Foreskin keratinocyte (primary cell): ENCODE measurements at places on chromosomes 4 and X.

GRCh38 chr4:17163156-17163771 is 264.8 kb upstream of the LDB2 start:
- DNase-seq = no peak

DNA sequence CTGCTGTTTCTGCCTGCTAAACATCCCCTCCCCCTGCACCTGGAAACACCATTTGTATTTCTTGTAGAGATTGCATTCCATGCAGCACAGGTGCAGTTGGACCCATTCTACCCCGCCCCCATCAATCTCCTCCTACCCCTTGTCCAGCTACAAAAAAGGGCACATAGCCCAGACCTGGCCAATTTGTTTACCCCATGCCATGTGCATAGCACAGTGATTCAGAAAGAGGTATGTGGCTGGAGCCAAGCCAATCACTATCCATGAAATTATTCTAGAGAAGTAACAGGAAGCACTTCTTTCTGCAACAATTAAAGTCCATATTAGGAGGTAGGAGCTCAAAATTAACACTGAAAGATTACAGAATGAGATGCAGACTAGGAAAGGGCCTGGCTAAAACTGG is 20.2 kb upstream of the TMEM184C start:
- peak; percentile 45 for DNase-seq

- DNase-seq = no peak
These were observed 105.9 kb downstream of the COL4A6 start for GRCh38 chrX:108332281-108332680.

DNA sequence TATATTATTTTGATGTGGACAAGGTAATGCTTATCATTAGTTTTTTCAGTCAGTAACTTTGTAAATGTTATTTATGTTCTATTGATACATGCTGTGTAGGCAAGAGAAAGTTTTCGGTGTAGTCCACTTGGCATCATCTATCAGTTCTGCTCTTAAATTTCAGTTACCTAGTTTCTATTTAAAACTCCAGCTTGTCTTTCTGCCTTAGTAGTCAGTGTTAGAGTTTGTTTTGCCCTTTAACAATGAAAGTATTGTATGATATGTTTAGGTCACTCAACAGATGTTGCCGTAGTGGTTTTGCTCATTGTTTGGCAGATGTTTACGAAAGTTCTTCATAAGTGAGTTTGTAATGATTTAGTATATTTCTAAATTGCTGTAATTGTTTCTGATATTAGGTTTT is 34.9 kb upstream of the FHDC1 start:
- DNase-seq = no peak

GRCh38 chr4:38979511-38980230 is 52.5 kb downstream of the TMEM156 start:
- no peak for DNase-seq

GRCh38 chr4:132479543-132479942 is 669.6 kb upstream of the PCDH10 start:
- no peak for DNase-seq

GRCh38 chr4:187235456-187236170 is 512.0 kb upstream of the FAT1 start:
- DNase-seq = no peak

DNA sequence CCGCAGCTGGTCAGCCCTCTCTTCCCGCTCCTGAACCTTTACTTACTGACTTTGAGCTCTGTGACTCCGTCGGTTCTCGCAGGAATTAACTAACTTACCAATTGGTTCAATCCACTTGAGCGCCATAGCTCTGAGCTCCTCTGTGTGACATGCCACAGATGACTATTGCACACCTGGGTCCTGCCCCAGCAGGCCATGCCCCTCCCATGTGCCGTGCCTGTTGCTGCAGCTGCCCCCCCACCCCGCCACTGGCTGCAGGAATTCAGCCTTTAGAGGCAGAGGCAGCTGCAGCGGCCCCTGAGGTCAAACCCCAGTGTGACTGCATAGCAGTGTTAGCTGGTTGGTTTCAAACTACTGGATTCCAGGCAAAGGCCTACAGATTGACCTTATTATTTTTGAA is 70.6 kb downstream of the MTMR1 start:
- no peak for DNase-seq

GRCh38 chr4:89400287-89401035 is 92.9 kb upstream of the GPRIN3 start:
- DNase-seq = no peak

DNA sequence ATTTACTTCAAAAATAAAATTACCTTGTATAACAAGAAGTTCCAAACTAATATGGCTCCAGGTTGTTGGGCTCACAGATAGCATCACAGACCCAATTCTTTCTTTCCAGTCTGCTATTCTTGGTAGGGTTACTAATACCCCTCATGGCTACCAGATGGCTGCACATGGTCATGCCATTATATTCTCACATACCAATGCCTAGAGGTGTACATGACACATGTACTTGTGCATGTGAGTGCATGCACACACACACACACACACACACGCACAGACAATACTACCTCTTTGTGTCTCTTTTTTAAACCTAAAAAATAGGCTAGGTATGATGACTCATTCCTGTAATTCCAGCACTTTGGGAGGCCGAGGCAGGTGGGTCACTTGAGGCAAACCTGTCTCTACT is 31.1 kb downstream of the FBXO8 start:
- DNase-seq = peak; percentile 83

DNA sequence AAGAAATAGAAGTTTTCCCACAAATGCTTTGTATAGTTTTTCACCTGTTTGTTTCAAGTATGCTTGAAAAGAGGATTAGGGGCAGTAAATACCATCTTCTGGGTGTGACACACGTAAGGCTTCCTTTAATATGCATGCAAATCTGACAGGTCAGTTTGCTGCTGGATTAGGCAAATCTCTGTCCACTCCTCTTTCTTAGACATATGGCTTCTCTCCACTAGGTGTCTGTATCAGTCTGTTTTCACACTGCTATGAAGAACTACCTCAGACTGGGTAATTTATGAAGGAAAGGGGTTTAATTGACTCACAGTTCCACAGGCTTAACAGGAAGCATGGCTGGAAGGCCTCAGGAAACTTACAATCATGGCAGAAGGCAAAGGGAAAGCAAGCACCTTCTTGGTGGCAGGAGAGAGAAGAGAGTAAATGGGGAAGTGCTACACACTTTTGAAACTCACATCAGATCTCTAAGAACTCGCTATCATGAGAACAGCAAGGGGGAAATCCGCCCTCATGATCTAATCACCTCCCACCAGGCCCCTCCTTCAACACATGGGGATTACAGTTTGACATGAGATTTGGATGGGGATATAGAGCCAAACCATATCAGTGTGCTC is 66.9 kb downstream of the TAB3 start:
- DNase-seq = no peak

DNA sequence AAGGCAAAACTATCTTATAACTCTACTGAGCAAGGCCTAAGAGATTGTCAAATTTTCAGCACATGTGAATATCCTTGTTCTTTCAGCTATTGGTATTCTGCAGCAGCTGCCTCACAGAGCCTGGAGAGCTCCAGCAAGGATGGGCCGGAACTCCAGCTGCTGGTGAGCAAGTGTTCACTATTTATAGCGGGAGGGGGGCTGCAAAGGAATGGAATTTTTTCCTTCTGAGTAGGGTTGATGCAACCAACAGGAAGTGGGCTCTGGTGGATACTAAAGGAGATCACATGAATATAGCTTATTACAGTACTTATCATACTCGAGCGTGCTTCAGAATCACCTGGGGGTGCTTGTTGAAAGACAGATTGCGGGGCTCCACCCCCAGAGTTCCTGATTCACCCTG is 20.2 kb upstream of the SETD7 start:
- DNase-seq = no peak

- DNase-seq = no peak
These were observed 637.8 kb downstream of the BCOR start for GRCh38 chrX:39459952-39460351.

GRCh38 chr4:96465834-96466233 is 625.9 kb downstream of the PDHA2 start:
- no peak for DNase-seq

GRCh38 chrX:82070948-82071347 is 869.0 kb downstream of the SH3BGRL start:
- DNase-seq = no peak

DNA sequence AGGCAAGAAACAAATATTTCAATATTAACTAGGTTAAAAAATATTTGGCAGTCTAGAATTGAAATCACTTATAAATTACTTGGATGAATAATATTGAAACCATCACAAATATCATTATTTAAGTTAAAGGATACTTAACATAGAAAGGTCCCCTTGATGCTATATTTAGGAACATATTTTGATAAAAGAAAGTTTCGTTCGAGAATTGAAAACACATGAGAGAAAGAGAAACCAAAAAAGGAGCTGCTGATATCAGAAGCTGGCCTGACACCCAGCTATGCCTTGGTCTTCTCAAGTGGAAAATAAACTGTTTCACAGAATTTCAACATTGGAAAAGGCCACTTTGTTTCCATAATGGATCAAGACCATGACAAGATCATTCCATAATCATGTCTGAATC is 762.4 kb downstream of the DMD start:
- DNase-seq = no peak

GRCh38 chrX:132958091-132958703 is at the start of gene HS6ST2:
HS6ST2 (minus strand) TSS chrX:132958629.
- no peak for DNase-seq

DNA sequence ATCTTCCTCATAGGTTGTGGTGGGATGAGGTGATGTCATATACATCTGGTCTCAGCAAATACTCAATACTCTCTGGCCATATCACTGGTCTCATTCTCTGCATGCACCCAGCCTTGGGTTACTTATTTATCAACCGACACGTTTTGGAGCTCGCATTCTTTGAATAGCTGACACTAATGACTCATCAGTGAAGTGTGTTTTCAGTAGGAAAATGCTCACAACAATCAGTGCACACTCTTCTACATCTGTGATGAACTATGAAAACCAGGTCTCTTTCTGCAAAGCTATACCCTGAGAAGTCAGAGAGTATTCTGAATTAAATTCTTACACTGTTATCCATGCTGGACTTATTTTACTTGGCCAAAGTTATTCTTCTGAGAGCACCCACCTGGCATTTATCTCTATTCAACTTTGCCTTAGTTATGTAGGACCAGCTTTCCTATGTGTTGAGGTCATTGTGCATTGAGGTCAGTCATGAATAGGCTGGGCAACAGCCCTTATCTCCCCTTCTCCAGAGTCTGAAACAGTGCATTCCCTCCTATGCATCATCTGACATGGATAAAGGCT is 58.7 kb upstream of the DHX15 start:
- DNase-seq = no peak

- no peak for DNase-seq
These were observed 30.8 kb upstream of the CD40LG start for GRCh38 chrX:136616987-136617685.

DNA sequence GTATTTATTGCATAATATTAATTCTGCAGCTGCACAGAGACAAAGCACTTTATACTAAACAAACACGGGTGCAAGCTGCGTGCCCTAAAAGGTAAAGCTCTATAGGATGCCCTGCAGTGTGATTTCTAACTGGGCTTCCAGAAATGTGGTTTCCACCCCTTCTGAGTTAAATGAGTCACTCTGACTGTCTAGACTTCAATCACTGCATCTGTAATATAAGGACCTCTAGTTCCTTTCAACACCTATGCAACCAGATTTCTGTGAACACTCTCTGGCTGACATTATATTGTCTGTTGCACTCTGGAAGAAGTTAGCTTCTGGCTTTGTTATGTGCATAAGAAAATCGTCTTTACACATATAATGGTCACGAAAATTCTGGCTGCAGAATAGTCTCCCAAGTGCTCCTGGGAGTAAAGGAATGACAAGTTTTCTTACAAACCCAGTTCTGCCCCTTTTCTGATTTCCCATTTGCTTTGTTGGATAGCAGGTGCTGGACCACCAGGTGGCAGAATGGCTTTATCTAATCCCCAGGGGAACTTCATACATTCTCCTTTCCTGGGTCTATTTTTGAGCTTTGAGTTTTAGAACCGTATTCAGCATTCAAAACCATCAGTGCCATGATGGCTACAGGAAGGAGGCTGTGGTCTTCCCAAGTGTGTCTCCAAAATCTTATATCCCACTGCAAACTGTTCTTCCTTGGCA is 842.2 kb downstream of the STIM2 start:
- DNase-seq = peak; percentile 52

DNA sequence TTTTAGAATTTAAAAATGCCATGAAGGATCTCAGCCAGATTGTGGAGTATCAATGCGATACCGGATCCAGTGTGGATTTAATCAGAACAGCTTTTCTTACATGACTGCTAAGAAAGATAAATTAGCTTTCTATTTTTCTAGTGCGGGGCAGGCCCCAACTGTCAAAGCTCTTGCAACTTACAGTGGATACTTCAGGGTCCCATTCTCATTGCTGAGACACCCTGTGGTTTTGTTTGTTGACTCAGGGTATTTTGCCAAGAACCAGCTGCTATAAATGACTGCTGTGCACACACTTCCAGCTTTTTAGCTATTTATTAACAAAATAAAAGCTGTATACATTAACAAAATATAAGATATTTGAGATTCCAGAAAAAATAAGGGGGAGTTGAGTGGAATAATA is 166.4 kb downstream of the DCLK2 start:
- DNase-seq = no peak

- DNase-seq = no peak
These were observed 15.8 kb downstream of the EFNB1 start for GRCh38 chrX:68844581-68844980.

GRCh38 chr4:98838531-98838930 is 90.4 kb downstream of the EIF4E start:
- no peak for DNase-seq

GRCh38 chr4:175290401-175290800 is 372.2 kb downstream of the ADAM29 start:
- no peak for DNase-seq

- DNase-seq = no peak
These were observed 194.0 kb downstream of the LDB2 start for GRCh38 chr4:16704489-16704888.

DNA sequence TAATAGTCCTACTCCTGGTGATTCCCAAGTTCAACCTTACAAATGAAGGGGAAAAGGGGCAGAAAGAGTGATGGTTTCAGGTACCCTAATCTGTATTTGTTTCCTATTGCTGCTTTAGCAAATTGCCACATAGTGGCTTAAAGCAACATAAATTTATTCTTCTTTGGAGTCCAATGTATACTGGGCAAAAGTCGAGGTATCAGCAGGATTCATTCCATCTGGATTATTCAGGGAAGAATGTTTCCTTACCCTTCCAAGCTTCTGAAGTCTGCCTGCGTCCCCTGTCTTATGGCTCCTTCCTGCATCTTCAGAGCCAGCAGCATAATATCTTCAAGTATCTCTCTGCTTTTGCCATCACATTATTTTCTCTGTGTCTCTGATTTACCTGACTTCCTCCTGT is 10.3 kb upstream of the BST1 start:
- DNase-seq = no peak
